D721Med (cell line): ENCODE measurements at places on chromosomes 11 and 22.

DNA sequence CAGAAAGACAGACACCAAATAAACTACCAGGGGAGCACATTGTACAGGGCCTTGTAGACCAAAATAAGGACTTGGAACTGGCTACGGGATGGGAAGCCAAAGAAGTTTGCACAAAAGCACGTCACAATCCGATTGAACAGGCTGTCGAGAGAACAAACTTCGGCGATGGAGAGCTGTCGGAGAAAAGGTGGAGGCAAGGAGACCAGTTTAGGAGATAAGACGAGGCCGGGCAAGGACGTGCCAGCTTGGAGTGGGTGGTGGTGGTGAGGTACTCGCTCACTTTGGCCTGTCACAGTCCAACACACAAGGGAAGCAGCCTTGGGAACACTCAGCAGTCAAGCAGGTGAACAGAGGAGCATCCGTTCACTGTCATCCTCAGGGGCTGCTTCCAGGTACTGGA, 19.0 kb downstream of the APOL5 start:
- no peak for DNase-seq

GRCh38 chr11:133900176-133901105, 55.1 kb upstream of the SPATA19 start:
- DNase-seq = no peak

- DNase-seq = no peak
Measured at GRCh38 chr11:134543241-134543640, 131.2 kb upstream of the B3GAT1 start.

DNA sequence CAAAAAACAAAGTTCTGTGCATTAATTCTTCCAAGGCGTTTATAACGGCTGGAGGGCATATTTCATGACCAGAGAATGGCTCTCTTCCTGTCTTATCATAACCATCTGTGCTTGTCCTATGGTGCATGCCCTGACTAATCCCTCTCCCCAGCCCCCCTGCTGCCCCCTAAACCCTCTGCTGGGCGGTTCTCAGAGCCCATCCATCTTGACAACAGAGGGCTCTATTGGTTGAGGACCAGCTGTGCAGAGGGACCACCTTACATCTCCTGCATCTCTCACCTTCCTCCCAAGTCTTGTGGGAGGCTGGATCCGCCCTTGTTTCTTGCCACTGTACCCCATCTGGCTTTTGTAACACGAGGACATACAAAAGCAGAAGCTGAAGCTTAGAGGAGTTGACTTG, 282.1 kb downstream of the MIAT start:
- no peak for DNase-seq

DNA sequence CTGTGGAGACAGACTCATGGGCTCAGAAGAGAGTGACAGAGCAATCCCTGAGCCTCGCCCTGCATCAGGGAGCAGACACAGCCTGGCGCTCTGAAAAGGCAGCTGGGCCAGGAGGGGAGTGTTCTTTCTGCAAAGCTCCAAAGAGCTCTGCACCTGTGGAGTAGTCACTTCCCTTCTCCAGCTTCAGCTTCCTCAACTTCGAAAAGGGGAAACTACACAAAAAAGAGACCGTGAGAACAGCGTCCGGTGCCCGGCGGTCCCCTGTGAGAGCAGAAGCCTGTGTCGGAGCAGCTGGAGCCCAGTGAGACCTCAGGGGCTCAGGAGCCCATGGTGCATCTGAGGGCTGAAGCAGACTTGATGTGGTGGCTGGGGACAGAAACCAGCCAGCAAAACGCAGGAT, 35.1 kb downstream of the TP53I11 start:
- DNase-seq = no peak

DNA sequence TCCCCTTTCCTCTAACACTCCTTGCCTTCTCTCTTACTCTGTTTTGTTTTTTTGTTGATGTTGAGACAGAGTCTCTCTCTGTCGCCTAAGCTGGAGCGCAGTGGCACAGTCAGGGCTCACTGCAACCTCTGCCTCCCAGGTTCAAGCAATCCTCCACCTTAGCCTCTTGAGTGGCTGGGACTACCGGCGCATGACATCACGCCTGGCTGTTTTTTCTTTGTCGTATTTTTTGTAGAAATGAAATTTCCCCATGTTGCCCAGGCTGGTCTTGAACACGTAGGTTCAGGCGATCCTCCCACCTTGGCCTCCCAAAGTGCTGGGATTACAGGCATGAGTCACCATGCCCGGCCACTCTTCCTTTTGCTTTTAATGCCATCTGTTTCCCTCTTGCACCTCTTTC, 72.3 kb downstream of the FBXO7 start:
- DNase-seq = no peak

DNA sequence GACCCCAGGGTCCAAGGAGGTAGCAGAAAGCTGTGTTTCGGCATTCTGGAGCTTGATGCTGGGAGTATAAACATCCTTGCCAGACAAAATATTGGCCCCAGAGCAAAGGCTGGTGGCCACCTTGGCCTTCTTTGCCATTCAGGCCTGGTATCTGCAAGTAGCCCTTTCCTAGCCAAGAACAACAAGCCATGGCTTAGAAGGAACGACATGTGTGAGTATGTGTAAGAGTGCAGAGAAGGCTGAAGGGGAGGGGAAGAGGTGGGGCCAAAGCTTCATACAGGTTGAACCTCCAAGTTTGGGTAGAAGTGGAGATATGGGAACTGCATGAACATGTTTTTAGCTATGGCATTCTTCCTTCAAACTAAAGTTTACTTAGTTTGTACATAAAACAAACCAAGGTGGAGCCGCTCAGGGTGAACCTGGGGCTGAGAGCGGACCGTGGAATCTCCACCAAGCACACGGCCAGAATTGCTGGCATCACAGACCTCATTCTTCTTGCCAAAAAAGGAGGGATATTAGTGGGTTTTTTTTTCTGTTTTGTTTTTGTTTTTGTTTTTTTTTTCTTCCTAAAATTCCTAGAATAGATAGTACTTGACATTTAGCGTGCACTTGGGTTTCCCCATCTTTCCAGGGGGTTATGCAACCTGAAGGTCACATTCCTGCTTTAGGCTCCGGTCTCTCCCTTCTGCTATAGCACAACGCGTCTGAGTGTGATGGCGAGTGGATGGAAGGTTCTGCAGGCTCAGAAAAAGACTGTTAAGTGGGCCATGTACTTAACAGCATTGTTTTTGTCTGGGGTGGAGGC, 70.9 kb downstream of the ADAMTS15 start:
- no peak for DNase-seq

DNA sequence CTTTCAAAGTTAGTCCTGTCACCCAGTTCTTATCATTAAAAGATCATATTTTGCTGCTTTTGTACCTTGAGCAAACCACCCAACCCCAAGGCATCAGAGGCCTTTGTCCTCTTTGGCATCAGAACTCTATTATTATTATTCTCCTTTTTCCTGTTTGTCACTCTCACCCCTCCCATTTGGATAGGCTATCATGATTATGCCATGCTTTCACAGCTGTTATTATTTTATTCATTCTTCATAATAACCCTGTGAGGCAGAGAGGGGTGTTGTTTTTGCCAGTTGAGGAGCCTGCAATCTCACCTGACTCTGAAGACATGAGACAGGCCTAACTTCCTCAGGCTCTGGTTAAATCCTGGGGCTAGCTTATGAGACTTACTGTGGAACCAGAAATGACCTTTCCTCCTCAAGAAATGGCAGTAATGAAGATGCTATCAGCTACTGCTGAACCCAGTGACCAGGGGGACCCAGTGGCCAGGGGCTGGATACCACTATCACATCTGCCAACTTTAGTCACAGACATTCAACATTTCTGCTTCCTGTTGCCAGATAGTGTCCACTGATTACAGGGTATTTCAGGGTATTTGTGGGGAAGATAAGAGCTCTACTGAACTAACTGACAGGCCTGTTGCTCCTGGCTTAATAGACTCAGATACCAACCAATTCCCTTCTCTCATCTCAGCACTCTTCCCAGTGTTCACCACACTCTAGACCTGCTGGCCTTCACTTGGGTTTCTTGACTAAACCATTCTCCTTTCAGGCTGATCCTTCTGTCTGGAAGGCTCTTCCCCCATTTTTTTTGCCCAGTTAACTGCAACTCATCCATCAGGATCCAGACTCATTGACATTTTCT, 11.8 kb upstream of the SWAP70 start:
- no peak for DNase-seq

DNA sequence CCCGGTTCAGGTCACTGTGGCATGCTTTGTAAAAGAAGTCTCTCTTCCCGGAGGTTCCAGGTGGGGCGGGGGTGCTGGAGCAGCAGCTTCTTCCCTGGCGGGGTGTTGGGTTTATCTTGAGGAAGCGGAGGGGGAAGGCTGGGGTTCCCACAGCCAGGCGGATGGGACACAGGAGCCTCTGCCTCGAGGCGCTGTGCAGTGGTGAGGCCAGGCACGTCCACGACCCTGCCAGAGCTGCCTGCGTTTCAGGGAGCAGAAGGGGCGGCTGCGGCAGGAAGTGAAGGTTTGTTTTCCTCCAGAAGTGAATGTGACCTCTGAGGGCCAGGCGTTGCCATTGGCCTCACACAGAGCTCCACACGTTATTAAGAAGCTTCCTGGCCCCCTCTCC, 20.1 kb upstream of the ADORA2A start:
- no peak for DNase-seq

DNA sequence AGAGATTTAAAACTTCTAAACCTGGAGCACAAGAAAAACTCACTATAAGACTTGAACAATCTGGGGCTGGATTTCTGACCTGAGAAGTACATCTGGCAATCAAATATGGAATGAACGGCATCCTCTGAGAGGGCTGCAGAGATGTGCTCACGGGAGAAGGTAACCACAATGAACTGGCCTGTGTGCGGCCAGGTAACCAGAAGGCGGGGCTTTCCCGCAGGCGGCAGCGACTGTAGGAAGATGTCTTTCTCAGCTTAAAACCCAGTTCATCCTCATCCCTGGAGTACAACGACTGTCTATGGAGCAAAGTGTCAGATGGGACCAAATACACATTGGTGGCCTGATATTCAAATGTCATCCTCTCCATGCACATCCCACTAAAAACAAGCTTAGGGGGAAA, 24.5 kb downstream of the MICAL3 start:
- no peak for DNase-seq

DNA sequence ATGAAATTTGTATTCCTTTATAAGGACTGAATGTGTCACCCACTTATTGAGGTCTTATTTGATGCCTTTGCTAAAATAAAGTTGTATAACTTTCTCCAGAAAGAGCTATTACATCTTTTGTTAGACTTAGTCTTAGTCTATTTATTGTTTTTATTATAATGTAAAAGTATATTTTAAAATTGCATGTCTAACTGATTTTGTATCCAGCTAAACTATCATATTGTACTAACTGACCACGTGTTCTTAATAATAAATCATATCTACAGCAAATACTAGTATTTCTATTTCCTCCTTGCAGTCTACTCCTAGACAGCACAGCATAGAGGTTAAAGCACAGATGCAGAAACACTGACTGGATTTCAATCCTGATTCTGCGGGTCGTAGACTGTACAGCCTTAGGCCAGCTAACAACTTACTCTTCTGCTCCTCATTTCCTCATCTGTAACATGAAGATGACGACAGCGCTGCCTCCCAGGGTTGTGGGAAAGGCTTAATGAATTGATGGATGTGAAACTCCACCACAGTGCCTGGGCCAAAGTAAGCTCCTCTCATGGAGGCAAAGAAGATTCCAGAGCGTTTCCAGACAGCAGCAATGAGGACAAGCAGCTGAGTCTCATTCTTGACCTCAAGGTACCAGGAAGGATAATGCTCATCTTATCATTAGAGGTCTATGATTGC, 13.2 kb downstream of the IFITM10 start:
- DNase-seq = no peak

- DNase-seq = no peak
Measured at GRCh38 chr22:37330200-37331033, 48.1 kb downstream of the CYTH4 start.

- no peak for DNase-seq
Measured at GRCh38 chr11:77301510-77301909, at the start of gene GDPD4. Gene GDPD4 (minus strand): TSS chr11:77301686. CDS start chr11:77285137, 16,549 bp downstream.

- DNase-seq = no peak
Measured at GRCh38 chr11:10592331-10592730, 23.9 kb upstream of the LYVE1 start.

DNA sequence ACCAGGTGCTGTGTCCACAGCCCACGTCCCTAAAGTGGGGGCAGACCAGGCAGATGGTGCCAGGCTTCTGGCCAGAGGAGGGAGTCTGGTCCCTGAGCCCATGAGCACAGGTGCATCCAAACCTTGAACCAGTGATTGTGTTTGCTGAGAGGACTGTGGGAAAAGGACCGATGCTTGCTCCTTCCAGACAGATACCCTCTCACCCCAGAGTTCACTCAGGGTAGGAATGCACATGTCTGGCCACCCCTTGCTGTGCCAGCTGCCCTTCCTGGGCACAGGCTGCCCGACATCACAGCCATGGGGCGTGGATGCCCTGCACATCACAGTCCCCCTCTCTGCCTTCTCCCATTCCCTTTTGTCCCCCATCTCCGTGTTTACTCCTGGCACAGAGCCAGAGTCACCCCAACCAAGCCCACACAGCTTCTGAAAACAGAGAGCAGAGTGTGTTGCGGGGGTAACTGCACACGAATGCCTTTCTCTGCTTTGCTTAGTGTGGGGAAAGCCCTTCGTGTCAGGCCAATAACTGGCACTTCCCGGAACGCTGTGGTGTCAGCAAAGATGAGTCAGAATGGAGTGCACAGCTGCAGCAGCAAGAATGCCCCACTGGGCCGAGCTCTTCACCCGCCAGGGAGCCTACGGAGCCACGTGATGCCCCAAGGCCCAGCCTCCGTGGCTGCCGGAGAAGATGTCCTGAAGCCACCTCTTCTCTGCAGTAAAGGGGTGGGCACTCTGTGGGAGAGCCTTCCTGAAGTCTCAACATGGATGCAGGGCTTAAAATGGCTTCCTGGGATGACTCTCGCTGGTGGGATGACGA, 7.6 kb downstream of the CARS1 start:
- no peak for DNase-seq

GRCh38 chr11:128572965-128573364, 14.4 kb downstream of the ETS1 start:
- no peak for DNase-seq

- no peak for DNase-seq
Measured at GRCh38 chr11:14578541-14578956, 58.4 kb upstream of the PSMA1 start.

- DNase-seq = no peak
Measured at GRCh38 chr22:42357221-42357620, 75.0 kb downstream of the NFAM1 start.

GRCh38 chr11:32562839-32563599, 20.6 kb upstream of the EIF3M start:
- no peak for DNase-seq

- DNase-seq = no peak
Measured at GRCh38 chr11:92180226-92180625, 44.4 kb upstream of the FAT3 start.

- no peak for DNase-seq
Measured at GRCh38 chr22:29225422-29226090, 19.9 kb downstream of the EMID1 start.

GRCh38 chr22:49677495-49677889, 150.2 kb downstream of the BRD1 start:
- no peak for DNase-seq

DNA sequence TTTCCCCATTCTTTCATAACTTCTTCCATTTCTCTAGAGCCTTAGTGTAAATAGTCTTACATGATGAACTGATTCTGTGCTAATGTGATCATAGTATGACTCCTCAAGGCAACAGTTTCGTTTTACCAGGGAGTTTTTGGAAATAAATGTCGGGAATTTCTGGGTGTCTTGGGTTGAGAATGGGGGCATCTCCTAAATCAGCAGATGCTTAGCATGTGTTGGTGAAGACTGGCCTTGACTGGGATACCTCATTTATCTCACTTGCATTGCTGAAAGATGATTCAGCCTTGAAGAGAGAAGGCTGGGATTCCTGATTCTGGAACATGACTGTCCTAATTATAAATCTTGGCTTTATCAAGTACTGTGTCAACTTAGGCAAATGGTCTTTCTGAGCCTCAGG, 115.7 kb upstream of the C11orf87 start:
- no peak for DNase-seq
